ENCODE measurements at places on chromosomes 7 and 10.

- no peak for ATAC-seq
Measured at GRCh38 chr7:15418264-15418663, 143.6 kb downstream of the AGMO start.

DNA sequence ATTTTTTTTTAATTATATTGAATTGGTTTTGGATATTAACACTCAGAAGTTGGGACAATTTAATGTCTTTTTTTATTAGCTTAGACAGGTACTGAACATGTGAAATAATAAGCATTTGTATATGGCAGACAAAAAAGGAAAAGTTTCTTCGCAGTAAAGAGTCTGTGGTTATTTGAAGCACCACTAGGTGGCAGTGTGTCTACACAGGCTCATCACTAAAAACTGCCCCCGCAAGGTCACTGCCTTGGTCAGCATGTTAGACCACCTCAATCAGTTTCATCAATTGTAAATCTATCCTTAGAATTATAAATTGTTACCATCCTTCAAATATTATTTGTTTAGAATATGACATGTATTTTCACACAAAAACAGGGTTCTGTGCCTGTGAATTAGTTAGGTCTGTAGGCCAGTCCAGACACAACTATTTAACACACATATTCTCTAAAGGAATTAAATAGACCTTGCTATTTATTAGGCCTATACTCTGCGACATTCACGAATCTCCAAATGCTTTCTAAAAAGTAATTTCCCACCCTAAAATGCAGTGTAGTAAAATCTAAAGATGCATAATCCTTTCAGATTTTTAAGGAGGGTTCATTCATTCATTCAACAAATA, 17.0 kb downstream of the PNLIPRP3 start:
- no peak for ATAC-seq

GRCh38 chr7:116911801-116912200, 41.5 kb upstream of the ST7 start:
- no peak for ATAC-seq

- ATAC-seq: no peak
Measured at GRCh38 chr7:108314551-108314950, 141.7 kb downstream of the NRCAM start.

- no peak for ATAC-seq
Measured at GRCh38 chr7:40916813-40917212, 782.0 kb downstream of the SUGCT start.

DNA sequence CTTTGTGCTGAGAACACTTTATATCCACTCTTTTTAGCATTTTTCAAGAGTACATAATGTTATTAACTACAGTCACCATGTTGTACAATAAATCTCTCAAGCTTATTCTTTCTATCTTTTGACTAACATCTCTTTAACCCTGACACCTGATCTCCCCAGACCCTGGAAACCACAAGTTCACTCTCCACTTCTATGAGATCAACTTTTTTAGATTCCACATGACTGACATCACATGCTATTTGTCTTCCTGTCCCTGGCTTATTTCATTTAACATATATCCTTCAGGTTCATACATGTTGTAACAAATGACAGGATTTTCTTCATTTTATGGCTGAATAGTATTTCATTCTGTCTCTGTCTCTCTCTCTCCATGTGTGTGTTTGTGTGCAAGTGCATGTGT, 15.5 kb downstream of the SLC13A1 start:
- ATAC-seq: no peak

DNA sequence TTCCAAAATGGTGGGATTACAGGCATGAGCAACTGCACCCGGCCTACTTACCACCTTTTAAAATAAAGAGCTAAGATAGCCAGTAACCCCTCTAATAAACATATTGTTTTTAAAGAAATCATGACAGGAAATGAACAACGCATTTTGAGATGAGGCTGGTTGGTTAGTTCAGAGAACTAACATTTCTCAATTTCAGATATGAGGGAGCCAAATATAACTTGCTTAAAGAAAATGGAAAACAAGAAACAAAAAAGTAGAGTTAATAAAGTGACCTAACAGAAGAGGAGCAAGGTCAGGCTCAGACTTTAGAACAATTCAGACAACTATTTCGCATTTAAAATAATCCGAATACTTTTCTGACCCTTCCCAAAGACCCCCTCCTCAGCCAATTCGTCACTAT, 254.9 kb upstream of the PHF14 start:
- no peak for ATAC-seq

GRCh38 chr7:24054236-24054635, 229.8 kb upstream of the NPY start:
- no peak for ATAC-seq

- no peak for ATAC-seq
Measured at GRCh38 chr10:121942749-121943416, 15.1 kb upstream of the ATE1 start.

DNA sequence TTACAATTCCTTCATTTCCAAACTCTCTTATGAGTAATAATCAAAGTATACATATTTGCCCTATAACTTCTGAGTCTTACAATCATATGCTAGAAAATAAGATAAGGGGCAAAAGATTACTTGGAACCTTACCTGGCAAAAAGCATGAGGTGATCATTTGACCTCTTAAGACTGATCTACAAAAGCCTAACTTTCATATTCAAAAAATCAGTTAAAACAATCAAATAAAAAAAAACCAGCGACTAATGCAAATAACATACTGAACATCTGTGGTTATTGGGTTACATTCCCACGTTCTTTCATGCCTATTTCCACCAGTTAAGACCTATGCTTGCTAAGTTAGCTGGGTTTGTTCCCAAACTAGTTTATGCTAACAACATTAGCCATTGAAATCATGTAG, 187.6 kb downstream of the RNF133 start:
- no peak for ATAC-seq

DNA sequence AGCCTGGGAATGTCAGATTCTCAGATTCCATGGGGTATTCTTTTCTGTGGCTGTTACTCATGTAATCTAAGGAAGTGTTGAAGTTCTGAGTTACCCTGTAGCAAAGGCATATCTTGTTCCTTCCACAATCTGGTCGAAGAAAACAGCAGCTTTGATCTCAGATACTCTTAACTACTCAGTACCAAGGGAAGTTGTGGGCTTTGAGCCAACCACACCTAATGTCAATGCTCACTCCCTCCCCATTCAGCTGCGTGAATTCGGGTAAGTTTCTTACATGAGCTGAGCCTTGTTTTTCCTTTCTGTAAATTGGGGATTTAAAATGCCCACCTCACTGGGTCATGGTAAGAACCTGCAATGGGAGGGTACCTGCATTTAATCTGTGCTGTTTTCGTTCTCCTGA, 52.5 kb downstream of the PTPRN2 start:
- no peak for ATAC-seq

DNA sequence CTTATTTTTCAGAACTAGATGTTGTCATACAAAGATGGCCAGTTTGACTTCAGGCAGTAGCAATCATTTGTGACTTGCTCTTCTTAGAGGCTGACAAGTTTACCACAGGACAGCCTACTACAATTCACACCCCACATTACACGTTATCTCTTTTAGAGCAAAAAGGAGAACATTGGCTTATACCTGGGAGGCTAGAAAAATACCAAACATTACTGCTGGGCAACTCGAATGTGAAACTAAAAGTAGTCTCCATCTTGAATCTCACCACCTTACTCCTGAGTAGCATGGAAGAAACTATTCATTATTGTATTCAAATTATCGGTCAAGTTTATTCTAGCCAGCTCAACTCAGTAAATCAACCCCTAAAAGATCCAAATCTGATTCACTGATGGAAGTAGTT, 90.7 kb upstream of the TMEM26 start:
- ATAC-seq: no peak
